ENCODE measurements at places on chromosomes 16 and 17.

DNA sequence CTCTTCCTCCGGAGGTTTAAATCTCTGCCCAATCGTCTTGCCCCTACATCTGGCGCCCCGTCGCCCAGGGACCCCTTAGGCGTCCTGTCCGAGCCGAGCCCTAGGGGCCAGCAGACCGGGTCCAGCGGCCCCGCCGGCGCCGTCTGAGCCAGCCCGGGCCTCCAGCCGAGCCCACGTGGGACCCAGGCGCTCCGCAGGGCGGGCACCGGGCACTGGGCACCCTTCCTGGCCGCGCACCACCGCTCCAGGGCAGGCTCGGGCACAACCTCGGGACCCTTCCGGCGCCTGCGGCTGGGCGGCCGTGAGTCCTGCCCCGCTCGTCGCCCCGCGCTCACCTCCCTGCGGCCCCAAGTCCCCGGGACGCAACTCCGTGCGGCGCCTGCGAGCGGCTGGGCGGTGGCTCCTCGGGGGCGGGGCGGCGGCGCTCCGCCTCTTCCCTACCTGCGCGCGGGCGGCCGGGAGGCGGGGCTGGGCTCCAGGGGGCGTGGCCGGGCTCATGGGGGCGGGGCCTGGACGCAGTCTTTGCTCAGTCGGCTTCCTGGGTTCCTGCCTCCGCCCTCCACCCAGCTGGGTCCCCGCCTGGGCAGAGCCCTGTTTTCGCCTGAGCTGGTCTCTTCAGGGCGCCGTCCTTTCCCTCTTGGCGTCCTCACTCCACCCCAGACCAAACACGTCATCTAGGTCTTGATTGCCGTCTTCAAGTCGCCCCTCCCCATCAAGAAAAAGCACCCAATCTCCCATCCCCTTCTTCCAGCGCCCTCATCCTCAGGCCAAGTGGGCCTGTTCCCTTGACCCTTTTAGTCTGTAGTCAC, at the start of gene RHBDF2:
Gene RHBDF2, minus strand, starts transcription at position 406 of the 809 bp plus-strand sequence. CDS start 19,899 bp downstream, outside the sequence.
- peak; percentile 71 for DNase-seq

- no peak for DNase-seq
These were observed 55.4 kb upstream of the ACSF3 start for GRCh38 chr16:89038221-89038721.

DNA sequence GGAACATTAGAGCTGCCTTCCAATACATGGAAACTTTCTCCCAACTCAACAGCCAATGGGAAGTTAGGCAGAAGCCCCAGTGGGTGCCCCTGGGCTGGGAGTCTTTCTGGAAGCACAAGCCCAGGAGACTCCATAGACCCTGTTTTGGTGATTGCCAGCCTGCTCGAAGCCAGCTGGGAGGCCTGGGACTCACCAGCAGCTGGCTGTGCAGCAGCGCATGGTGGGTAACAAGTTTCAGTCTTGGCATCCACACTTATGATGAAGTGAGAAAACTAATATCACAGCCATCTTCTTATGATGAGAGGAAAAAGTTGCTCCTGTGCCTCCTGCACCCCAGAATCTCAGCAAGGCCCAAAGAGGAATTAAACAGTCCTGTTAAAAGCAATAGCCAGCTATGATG, 522.5 kb upstream of the CDH5 start:
- DNase-seq = no peak

GRCh38 chr16:27980919-27981700, 82.4 kb downstream of the GSG1L start:
- no peak for DNase-seq

DNA sequence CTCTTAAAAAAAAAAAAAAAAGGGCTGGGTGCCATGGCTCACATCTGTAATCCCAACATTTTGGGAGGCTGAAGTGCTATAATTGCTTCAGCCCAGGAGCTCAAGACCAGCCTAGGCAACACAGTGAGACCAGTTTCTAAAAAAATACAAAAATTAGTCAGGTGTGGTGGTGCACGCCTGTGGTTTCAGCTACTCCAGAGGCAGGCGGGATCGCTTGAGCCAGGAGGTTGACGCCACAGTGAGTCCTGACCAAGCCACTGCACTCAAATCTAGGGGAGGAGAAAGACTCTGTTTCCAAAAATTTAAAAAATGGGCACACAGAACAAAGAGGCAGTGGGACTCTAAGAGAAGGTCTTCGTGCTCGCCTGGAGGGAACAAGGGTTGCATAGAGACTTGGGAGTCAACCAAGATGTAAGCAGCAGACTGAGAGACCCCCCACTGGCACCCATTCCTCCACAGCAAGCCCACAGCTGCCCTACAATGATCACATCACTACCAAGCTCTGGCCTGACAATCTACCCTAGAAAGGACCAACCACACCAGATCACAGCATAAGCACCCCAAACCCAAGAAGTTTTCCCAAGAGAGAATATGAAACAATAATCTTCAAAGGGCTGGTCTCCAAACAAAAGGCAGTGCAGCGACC, 121.6 kb downstream of the ANKRD11 start:
- DNase-seq = no peak

- DNase-seq = peak; percentile 33
These were observed 12.0 kb upstream of the CD300A start for GRCh38 chr17:74454197-74455024.

GRCh38 chr17:50627782-50628601, 6.7 kb upstream of the ABCC3 start:
- DNase-seq = no peak

DNA sequence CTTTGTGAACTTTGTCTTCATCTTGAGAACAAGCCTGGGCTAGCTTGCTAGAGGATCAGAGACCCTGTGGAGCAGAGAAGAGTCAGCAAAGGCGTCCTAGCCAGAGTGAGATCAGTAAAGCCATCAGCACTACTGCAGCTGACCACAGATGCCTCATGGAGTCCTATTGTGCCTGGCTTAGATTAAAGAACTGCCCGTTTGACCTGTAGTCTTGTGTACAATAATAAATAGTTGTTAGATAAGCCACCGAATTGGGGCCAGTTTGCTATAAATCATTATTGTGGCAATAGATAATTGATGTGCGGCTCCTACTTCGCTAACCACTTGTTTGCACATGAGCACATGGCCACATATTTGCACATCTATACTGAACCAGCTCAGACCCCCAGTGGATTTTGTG, 103.0 kb downstream of the CYLD start:
- DNase-seq = no peak

DNA sequence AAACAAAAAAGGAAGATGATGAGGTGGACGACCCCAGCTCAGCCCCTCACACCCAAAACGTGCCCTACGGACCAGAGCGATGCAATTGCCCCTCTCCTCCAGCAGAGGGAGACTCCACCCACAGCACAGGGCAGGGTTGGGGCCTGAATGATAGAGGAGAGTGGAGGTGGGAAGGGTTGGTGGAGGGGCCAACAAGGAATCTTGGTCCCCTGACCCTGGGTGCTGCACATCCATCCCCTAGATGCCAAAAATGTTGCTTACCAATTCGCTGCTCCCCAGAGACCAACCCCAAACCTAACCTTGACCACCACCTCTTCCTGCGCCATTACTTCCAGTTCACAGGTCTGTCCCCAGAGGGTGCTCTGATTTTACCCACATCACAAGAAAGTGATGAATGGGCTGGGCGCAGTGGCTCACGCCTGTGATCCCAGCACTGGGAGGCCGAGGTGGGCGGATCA, 12.9 kb downstream of the P2RX5 start:
- no peak for DNase-seq

- no peak for DNase-seq
These were observed 684 bp downstream of the SLX4 start for GRCh38 chr16:3610698-3611145.

DNA sequence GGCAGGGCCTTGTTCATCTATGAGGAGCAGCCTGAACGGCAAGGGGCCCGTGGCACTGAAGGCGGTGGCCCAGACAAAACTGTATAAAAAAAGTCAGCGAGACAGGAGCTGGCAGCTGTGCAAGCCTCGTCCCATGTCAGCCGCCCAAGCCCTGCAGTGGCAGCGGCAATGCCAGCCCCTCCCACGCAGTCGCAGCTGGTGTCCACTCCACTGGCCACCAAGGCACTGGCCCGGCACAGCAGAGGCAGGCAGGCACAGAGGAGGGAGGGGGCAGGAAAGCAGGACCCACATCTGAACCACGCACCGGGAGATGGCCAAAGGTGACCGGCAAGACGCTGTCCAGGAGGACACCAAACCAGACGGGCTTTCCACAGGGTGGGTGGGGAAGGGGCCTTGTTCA, 15.9 kb upstream of the C16orf95 start:
- DNase-seq = no peak

- DNase-seq = no peak
These were observed 40.5 kb downstream of the CEP95 start for GRCh38 chr17:64547319-64547718.

- no peak for DNase-seq
These were observed 90.8 kb downstream of the SDR42E1 start for GRCh38 chr16:81920498-81920897.

DNA sequence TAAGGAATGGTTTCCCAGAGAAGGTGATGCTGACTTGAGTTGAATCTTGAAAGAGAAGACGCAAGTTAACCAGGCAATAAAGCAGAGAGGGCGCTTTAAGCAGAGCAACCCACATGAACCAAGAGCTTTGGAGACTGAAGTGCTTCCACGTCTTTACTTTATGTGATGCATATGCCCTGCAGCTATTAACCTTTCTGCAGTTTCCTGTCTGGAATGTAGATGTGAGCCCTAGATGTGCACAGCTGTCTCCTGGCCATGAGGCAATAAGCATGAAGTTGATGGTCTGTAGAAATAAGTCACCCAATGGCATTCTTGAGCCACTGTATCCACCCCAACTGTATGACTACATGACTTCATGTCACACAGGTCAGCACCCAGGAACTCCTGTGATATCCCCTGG, 5.7 kb upstream of the CHST4 start:
- DNase-seq = peak; percentile 53

GRCh38 chr17:62823111-62823893, 15.2 kb upstream of the MARCHF10 start:
- DNase-seq = peak; percentile 64
